ENCODE measurements at places on chromosomes 2 and 18.

DNA sequence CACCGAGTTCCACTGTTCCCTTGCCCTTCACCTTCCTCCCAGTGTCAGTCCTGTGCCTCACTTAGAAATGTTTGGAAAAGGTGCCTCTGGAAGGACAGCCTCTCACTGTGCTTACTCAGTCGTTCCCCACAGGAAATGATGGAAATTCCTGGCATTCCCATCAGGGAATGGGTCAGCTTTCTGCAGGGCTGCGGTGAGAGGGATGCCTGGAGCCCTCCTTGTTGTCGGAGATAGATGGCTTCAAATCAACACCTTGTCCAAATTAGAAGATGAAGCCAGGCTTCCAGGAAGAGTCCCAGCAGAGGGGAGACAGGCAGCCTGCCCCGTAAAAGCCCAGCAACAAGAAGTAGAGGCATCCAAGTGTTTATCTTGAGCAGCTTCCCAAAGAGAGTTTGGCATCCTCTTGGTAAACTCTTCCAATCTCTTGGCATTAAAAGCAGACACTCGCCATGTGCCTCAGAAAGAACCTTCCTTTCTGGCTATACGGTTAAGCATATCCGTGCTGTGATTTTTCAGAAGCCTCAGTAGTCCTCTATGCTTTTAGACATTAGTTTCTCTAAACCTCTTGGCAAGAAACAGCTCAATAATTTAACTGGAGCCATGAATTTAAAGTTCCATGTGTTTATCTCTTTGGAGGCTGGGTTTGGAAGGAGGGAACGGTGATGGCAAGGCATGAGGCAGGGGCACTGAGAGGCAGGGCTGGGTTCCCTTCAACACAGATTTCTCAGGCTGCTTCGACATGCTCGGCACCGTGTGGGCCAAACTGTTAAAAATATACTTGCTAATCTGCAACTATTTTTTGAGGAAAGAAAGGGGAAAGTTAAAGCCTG is 25.1 kb downstream of the COLEC12 start:
- DNase-seq: no peak

DNA sequence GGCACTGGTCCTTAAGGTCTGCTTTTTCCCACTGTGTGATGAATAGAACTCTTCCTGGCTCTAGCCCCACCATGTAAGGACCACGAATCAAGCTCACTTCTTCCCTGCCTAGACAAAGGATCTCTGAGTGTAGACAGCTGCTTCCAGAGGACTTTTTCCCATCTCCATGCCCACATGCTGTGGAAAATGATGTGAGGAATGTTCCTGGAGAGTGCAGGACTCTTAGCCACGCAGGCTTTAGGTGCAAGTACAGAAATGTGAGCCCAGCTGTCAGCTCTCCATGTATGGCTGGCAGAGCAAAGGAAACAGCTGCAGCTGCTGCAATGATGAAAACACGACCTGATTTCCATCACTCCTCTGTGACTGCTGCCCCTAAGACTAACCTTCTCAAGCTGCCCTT is 35.5 kb downstream of the NXPH2 start:
- DNase-seq: no peak

GRCh38 chr2:137865954-137866540 is 98.2 kb upstream of the HNMT start:
- no peak for DNase-seq

DNA sequence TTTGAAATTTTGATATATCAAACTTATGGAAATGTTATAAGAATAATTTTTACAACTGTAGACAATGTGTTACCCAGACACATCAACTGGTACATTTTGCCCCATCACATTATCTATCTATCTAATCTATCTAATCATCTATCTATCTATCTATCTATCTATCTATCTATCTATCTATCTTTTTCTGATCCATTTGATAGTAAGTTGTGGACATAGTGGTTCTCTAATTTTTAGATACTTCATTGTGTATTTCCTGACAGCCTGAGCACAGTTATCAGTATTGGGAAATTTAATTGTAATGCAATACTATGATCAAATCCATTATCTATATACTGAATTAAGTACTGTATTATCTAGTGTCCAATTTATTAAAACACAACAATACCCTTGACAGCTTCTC is 42.0 kb upstream of the TMEM18 start:
- no peak for DNase-seq

All from stimulated activated CD8-positive, alpha-beta memory T cell treated with anti-CD3 and anti-CD28 coated beads, Interleukin-4, amount 100 ng/mL, for 1 hour (primary cell).